ENCODE measurements at places on chromosomes 3 and 15.

GRCh38 chr15:27028858-27029477, 58.0 kb downstream of the GABRG3 start:
- no peak for DNase-seq

DNA sequence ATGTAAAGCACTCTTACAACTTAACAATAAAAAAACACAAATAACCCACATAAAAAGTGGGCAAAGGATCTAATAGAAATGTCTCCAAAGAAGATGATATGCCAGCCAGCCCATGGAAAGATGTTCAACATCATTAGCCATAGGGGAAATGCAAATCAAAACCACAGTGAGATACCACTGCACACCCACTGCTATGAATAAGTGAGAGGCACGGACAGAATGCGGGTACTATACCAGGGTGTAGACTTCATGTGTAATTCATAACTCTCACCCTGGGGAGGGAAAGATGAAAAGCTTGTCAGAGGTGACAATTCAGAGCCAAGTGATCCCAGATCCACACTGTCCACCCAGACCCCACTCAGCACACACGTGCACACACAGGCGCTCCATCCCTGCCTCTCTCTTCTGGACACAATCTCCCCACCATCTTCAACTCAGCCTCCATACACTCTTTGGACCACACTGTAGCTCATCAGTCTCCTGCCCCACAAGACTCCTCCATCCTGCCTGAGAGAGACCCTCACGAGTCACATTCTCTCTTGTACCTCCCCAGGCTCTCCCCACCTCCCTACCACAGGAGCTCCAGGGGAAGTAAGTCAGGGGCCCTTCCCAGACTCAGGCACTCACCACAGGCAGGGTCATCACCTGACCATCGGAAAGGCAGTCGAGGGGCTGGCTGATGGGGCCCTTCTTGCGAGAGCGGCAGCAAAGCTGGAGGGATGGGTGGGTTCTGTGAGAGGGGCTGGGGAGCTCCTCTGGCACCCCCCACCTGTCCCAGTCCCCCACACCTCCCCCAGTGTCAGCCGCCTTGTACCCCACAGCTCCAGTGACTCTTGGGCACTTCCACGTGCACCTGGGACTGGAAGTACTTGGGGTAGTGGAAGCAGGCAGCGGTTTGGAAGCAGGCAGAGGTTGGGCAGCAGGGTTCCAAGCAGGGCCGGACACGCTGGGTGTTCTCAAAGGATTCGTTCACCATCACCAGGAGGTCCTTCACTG, 21.3 kb downstream of the PLA2G4E start:
- no peak for DNase-seq

GRCh38 chr3:194203482-194204041, 67.6 kb downstream of the HES1 start:
- no peak for DNase-seq

DNA sequence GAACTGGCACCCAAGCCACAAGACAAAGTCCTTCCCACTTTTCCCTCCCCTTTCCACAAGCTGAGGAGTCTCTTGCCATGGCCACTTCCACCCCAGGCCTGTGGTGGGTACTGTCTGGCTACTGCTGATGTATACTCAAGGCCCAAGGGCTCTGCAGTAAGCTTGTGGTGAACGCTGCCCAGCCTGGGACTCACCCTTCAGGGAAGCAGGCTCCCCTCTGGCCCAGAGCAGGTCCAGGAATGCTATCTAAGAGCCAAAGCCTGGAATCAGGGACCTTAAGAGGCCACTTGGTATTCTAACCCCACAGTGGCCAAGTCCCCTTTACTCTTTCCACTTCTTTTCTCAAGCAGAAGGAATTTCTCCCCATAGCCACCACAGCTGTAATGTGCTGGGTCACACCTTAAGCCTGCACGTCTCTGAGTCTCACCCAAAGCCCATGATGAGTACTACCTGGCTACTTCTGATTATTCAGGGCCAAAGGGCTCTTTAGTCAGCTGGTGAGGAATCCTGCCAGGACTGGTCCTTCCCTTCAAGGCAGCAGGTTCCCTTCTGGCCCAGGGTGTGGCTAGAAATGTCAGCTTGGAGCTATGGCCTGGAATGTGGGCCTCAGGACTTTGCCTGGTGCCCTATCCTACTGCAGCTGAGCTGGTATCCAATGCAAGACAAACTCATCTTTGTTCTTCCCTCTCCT, 4.0 kb downstream of the PATL2 start:
- no peak for DNase-seq

GRCh38 chr3:73766599-73767381, 142.0 kb upstream of the PDZRN3 start:
- DNase-seq, result no peak

GRCh38 chr3:30225021-30225420, 381.4 kb upstream of the TGFBR2 start:
- no peak for DNase-seq

DNA sequence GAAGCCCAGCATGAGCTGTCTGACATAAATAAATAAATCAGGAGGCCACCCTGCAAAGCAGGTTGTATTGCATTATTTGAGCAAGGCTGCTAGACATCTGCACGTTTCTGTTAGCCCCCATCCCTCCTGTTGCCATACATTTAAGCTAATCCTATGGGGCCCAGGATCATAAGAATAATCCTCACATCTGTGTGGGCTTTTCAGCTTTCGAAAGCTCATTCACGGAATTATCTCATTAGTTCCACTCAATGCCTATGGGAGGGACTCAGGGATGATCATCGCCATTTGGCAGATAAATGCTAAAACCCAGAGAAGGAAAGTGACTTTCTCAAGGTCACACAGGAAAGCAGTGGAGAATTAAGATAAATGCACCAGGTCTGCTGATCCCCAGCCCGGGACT, 123.4 kb downstream of the TLE3 start:
- DNase-seq, result no peak

GRCh38 chr3:148381051-148381450, 316.7 kb upstream of the AGTR1 start:
- DNase-seq, result no peak

GRCh38 chr3:105793040-105793439, 75.8 kb downstream of the CBLB start:
- DNase-seq, result no peak

GRCh38 chr3:75978686-75979085, 193.3 kb upstream of the ZNF717 start:
- no peak for DNase-seq

DNA sequence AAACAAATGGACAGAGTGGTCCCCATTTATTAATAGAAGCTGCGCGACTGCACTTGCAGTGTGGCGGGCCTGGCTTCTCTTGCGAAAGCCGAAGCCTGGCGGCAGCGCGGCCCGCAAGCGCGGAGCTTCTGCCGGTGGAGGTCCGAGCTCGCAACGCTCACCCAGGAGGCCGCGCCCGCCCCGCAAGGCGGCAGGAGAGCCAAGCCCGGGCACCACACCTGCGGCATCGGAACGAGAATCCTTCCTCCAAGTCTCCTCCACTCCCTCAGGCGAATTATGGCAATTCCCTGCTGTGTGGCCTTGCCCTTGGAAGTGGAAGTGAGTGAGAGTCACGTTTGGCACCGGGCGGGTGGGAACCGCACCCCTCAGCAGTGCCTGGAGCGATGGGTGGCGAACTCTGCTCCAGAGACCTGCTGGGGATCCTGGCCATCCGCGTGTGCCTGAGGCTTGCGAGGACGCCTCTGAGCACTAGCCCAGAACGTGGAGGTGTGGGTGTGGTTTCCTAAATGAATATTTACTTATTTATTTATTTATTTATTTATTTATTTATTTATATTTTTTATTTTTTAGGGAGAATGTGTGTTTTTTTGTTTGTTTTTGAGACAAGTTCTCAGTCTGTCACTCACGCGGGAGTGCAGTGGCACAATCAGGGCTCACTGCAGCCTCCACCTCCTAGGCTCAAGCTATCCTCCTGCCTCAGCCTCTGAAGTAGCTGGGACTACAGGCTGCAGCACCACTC, 133.7 kb upstream of the UBE2E1 start:
- no peak for DNase-seq

GRCh38 chr3:77373619-77374018, 333.7 kb downstream of the ROBO2 start:
- DNase-seq, result no peak

DNA sequence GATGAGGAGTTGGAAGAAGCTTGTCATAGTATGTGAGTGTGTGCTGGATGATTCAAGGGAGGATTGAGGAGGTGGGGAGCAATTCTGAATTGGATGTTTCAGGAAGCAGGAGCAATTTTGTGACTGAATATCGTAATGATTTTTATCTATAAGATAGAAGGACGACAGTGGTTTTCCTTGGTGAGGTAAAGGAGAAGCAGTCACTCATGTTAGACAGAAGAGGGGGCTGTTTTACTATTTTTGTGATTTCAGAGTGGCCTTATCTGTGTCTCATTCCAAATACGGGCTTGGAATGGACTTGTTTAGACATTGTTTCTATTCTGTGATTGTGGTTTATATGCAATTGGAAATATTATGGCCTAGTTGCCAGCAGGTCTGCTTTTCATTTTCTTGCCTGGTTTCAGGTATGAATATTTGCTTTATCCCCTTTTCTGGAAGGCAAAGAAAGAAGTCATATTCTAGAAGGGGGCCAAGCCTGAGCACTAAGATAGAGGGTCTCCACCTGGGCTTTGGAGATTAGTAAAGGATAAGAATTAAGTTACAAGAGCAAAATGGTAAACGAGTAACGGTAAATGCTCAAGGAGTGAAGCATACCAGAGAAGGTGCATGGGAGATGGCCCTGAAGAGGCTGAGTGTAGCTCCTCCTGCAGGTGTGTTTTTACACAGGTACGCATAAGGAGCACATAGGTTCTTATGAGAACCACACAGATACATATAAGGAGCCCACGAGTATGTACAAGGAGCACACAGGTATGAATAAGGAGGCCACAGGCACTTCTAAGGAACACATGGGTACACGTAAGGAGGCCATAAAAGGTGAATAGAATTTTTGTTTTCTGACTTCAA, 124.6 kb upstream of the KCNAB1 start:
- peak; percentile 13 for DNase-seq

DNA sequence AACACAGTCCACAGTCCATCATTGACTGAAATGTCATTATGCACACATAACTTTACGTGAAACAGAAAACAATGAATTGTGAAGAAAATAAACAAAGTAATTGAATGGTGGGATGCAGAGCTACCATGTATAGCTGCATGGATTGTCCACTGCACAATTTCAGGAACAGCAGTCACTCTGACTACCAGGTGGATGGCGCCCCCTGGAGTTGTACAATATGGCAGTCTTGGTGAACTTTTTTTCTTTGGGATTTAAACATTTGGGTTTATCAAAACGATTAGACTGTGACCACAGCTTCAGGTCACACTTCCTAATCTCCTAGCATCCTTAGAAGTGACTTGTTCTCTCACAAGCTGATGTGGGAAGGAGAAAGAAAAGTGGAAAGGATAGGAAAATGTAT, 48.9 kb upstream of the TCF12 start:
- no peak for DNase-seq

- no peak for DNase-seq
These were observed 17.9 kb upstream of the STIMATE start for GRCh38 chr3:52915294-52915693.

DNA sequence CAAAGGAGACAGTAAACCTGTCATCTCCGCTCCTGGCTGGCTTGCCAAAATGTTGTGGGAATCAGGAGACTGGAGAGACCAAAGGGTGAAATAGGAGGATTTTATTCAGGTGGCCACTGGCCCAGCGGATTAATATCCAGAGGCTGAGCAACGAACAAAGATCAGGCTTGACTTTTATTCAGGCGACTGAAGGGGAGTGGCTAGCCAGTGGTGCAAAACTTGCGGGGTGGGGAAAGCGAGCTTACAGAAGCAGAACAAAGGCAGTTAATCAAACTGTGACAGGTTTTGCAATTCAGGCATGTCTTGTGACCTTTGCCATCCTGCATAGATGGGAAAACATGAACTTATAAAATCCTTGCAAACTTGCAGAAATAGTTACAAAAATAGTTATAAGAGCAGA, 19.8 kb upstream of the ACAD9 start:
- no peak for DNase-seq
